Fibroblast of skin of back (primary cell): ENCODE measurements at places on chromosomes 16 and 17.

DNA sequence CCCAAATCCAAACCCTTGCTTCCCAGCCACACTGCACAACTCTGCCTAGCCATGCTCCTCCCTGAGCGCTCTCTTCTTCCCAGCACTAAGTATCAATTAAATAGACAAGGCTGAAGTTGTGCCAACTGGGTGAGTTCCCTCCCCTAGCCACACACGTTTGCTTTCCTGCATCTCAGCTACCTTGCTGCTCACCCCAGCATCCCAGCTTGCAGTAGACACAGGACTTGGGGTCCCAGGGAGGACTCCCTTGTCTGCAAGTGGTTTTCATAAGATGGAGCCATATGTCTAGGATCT lies 4.9 kb downstream of the CCDC182 start:
- DNase-seq, result no peak

DNA sequence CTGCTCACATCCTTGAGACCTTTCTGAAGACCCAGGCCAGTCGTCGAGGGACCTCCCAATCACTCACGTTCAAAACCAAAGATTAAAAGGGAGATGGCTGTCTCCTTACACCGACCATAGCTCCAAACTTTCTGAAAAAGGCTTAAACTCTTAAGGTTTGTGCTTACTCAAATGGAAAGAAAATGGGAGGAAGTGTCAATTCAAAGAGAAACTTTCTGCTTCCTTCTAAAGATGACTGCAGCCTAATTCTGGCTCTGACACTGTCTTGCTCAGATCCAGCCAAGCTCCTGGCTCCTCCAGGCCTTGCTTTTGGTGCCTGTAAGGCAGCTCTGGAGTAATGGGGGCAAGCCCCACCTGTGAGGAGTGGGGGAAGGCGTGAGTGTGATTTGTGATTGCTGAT lies 54.9 kb upstream of the WSB1 start:
- DNase-seq, result no peak

- no peak for DNase-seq
Observed at GRCh38 chr16:68426347-68426652, 22.0 kb downstream of the SMPD3 start.

DNA sequence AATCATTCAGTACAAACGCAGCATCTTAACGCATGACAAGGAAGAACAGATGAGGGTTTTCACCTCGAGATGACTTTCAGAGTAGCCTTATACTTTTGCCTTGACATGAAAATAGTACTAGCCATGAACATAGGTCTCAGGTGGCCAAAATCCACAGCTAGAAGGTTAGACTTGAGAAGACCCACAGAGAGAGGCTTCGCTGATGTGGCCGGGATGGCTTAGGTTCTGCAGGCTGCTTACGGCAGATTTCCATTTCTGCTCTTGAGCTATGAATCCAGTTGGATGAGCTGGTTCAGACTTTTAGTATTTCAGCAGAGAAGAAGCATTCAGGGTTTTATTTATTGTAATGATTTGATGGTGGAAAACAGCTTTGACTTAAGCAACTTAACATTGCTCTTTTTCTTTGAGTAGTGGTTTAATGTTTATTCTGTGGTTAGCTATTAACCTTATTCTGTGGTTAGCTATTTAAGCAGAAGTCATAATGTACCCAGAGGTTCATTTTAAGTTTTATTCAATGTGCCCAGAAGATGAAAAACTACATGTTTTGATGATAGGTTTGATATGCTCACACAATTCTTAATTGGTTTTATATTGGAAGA lies 7.6 kb downstream of the KRT24 start:
- no peak for DNase-seq

- no peak for DNase-seq
Observed at GRCh38 chr17:34726536-34727384, 147.4 kb downstream of the TMEM132E start.

- DNase-seq, result no peak
Observed at GRCh38 chr16:51355195-51355594, 204.1 kb upstream of the SALL1 start.

DNA sequence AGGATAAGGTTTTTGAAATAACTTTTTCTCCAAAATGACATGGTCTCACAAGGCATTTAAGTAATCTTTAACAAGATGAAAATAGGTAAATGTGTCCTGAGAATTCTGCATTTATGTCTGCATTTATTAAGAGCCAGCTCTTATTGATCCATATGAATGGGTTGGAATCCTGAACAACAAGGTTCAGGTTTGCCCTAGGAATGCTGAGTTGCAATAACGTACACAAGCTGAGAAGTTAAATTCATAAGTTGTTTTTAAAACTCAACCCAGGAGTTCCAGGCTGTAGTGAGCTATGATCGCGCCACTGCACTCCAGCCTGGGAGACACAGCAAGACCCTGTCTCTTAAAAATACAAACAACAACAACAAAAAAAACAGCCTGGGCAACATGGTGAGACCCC lies 28.1 kb downstream of the GLG1 start:
- no peak for DNase-seq

GRCh38 chr17:50203086-50203485 lies 1.7 kb upstream of the COL1A1 start:
- peak; percentile 82 for DNase-seq

DNA sequence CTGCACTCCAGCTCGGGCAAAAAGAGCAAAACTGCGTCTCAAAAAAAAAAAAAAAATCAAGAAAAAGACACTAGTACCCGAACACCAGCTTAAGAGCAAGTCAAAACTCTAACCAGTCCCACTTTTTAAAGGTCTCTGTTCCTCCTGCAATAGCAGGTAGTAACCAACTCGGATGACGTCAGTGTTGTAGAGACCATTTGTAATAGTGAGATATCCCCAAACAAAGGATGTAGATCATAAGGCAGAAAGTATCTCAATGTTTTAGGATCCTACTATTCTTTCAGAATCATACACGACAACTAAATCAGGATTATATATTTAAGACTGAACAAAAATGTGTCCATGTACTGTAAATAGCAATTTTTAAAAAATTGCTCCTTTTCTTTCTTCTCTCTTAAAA lies 2.4 kb downstream of the JPT1 start:
- DNase-seq, result no peak

- no peak for DNase-seq
Observed at GRCh38 chr16:78955206-78955605, 645.3 kb downstream of the MAF start.

DNA sequence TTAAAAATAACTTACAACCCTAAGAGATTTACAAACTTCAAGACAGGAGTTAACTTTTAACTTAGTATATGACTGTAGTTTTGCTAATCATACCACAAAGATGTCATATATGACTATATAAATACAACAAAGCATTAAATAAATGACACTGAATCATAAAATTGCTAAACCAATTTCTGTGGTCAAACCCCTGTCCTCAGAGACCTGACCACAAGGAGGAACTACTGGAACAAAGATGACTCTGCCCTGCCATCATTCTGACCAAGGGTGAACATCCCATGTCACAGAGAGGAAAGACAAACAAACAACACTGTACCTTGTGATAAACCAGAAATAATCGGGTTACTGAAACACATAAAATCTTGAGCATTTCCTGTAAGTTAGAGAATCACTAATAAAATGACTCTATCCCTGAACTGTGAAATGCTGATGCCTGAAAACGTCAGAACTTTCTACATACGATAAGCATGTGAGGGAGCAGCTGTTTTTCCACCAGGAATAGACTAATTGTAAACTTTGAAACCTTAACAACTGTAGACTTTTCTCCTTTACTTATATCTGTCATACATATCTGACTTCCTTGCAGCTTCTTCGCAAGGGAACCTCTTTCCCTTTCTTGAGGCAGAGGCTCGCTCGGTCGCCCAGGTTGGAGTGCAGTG lies 47.9 kb downstream of the WDR59 start:
- peak; percentile 86 for DNase-seq
